ENCODE measurements at places on chromosomes 4 and X. TPM values are rescaled to one million over a fixed set of nuclear protein-coding genes. Genes with fewer than 3 reads are reported as not detected.

Gene DRD5
- total RNA-seq: not detected

Gene ZNF711
- total RNA-seq: 0.24 TPM

Gene CXCL11
- not detected for total RNA-seq

Gene MGARP
- total RNA-seq: 7.6 TPM

Gene APLN
- 35.0 TPM for total RNA-seq

Gene CAPN6
- not detected for total RNA-seq

Gene NLGN4X
- total RNA-seq: 4.2 TPM
